ENCODE measurements at places on chromosomes 11 and 22.

DNA sequence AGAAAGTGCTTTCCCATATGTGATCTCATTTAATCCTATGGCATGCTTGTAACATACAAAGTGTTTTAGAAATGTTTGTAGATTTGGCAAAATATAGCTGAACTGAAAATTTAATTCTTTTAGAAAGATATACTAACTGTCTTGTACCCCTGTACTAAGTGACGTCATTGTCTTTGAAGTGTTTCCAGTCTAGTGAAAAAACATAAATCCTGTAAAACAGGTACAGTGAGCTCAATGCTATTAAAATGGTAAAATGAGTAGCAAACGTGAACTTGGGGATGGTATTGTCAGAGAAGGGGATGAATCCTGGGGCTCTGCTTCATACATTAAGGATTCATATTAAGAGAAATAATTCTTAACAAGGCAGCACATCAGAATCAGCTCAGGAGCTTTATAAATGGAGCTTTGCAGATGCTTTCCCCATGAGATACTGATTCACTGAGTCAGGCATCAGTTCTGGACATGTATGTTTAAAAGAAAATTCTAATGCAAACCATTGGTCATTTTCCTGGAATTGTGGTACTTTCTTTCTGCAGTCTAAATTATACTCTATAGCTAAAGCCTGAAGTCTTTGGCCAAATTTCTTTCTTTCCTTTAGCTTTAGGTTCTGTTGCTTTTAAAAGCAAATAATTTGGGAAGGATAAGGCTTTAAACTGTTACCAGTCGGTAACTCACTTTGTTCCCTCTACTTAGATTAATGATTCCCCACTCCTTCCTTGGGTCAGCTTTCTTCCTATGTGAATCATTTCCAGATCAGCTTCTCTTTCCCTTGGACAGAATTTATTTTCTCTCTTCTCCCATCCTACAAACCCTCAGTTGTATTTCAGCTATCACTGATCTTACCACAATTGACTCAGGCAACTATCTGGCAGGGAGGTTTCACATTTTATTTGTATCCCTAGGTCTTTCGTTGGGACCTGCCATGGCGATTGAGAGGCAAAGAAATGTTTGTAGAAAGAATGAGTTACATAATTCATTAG lies 57.5 kb upstream of the DDI1 start:
- no peak for DNase-seq

DNA sequence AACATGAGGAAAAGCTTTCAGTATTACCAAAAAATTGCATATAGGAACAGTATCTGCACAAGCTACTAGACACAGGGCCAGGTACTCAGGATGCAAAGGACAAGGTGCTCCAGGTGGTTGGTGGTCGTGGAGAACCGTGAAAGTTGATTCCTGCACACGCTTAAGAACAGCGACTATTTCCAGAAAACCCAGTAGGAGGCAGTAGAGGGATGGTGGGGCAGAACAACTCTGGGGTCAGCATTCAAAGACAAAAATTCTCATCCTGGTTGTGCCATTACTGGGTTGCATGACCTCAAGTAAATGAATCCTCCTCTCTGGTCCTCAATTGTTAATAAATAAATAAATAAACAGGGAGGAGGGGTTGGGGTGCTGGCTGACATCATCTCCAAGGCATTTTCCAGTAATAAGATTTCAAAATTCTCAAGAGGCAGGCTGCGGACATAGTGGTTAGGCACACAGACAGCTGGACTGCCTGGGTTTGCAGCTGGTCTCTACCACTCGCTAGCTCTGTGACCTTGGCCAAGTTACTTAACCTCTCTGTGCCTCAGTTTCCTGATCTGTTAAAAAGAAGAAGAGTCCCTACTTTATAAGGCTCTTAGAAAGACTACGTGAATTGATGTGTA lies 89.6 kb downstream of the ISX start:
- DNase-seq: no peak

- DNase-seq: peak; percentile 19
Observed at GRCh38 chr22:18060646-18061620, 16.9 kb upstream of the PEX26 start.

- peak; percentile 13 for DNase-seq
Observed at GRCh38 chr11:123082977-123083376, 21.0 kb upstream of the HSPA8 start.

GRCh38 chr11:131771471-131771870 lies 401.1 kb downstream of the NTM start:
- peak; percentile 18 for DNase-seq

DNA sequence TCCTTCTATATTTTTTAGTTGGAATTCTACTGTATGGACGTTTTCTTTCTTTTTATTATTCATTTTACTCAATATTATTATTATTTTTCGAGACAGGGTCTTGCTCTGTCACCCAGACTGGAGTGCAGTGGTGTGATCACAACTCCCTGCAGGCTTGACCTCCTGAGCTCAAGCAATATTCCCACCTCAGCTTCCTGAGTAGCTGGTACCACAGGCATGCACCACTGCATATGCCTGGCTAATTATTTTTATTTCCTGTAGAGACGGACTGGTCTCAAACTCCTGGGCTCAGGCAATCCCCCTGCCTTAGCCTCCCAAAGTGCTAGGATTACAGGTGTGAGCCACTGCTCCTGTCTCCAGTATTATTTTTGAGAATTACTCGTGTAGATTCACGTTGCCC lies 34.0 kb upstream of the CCDC134 start:
- DNase-seq: no peak

GRCh38 chr11:11263238-11264005 lies 89.6 kb downstream of the CSNK2A3 start:
- no peak for DNase-seq

GRCh38 chr22:45946805-45947600 lies 30.0 kb downstream of the WNT7B start:
- no peak for DNase-seq

GRCh38 chr11:64759131-64759721 lies 548 bp downstream of the PYGM start:
- no peak for DNase-seq

DNA sequence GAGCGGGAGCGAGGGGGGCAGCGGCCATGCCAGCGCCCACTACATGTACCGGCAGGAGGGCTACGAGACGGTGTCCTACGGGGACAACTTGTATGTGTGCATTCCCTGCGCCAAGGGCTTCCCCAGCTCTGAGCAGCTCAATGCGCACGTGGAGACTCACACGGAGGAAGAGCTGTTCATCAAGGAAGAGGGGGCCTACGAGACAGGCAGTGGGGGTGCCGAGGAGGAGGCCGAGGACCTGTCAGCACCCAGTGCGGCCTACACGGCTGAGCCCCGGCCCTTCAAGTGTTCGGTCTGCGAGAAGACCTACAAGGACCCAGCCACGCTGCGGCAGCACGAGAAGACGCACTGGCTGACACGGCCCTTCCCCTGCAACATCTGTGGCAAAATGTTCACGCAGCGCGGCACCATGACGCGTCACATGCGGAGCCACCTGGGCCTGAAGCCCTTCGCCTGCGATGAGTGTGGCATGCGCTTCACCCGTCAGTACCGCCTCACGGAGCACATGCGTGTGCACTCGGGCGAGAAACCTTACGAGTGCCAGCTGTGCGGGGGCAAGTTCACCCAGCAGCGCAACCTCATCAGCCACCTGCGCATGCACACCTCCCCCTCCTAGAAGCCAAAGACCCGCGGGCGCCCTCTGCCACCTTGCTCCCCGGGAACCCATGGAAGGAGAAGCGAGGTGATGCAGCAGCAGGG lies 20.9 kb upstream of the TMEM191C start:
- DNase-seq: no peak

- no peak for DNase-seq
Observed at GRCh38 chr11:71488681-71489270, 35.8 kb downstream of the NADSYN1 start.

GRCh38 chr11:61480994-61481335 lies 27.6 kb upstream of the LRRC10B start:
- DNase-seq: no peak

- DNase-seq: no peak
Observed at GRCh38 chr11:120537996-120538395, 26.4 kb downstream of the GRIK4 start.

- DNase-seq: no peak
Observed at GRCh38 chr11:88329563-88330250, 7.8 kb downstream of the CTSC start.

- no peak for DNase-seq
Observed at GRCh38 chr11:6563121-6563619, 40.2 kb downstream of the RRP8 start.

DNA sequence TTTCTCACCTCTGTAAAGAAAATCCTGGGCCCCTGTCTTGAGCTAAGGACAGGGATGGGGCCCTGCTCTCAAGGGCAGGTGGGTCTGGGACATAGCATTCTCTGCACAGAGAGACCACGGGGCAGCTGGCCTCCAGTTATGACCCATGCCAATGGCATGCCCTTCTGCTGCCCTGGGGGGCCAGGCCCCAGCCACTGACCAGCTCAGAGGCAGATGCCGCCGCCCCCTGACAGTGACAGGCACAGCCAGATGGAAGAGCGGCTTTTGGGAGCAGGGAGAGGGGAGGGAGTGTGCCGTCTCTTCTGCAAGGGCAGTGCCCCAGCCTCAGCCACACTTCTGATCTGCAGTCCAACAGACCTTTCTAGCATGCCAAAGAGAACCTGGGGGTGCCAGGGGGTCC lies 114.8 kb upstream of the NAV2 start:
- DNase-seq: no peak

DNA sequence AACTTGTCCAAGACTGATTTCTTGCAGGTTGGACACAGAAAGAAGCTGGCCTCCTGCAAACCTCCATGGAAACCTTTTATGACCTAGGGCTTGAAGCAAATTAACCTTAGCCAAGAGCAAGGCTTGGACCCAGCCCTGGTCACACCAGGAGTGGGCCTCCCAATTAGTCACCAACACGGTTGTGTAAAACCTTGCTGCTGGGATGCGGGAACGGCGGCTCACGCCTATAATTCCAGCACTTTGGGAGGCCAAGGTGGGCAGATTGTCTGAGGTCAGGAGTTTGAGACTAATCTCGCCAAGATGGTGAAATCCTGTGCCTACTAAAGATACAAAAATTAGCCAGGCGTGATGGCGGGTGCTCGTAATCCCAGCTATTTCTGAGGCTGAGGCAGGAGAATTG lies 419.9 kb downstream of the AASDHPPT start:
- no peak for DNase-seq

- no peak for DNase-seq
Observed at GRCh38 chr11:655036-655726, 18.1 kb downstream of the DRD4 start.

DNA sequence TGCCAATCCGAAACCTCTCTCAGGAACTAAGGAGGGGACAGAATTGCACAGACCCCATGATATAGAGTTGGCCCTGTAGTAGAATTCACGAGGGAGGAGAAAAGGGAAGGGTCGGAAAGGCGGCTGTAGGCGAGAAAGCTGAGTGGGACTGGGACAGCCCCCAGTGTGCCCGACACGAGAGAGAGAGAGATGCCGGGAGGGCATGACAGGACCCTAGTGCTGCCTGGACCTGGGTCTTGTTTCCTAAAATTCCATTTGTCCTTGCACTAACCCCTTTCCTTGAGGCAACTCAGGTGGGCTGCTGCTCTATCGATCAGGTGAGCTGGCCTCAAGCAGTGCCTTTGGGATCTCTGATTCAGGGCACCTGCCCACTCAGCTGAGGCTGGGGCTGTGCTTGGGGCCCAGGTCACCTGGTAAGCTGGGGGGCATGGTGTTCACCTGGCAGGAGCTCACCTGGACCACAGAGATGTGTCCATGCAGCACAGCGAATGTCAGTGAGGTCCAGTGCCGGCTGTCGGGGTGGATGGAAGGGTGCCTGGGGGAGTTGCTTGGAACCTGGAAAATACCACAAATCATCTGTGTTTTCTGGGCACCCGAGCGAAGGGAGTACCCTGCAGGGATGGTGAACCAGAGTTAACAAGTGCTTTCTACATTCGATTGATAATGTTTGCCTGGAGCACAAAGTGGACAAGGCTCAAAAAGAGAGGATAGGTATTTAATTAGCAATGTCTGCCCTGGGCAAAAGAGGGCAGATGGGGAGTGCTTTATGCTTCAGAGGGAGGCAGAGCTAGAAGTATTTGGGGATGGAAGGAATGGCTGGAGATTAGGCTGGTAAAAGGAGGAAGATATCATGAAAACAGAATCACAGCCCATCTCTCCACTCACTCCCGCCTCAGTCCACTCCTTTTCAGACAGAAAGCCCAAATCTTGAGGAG lies 61.6 kb downstream of the NAT10 start:
- DNase-seq: no peak

All from astrocyte of the spinal cord (primary cell).